ENCODE measurements at places on chromosomes 7 and 10.
A peak's percentile ranks its signal among the peaks of the same experiment; 100 is the strongest.

DNA sequence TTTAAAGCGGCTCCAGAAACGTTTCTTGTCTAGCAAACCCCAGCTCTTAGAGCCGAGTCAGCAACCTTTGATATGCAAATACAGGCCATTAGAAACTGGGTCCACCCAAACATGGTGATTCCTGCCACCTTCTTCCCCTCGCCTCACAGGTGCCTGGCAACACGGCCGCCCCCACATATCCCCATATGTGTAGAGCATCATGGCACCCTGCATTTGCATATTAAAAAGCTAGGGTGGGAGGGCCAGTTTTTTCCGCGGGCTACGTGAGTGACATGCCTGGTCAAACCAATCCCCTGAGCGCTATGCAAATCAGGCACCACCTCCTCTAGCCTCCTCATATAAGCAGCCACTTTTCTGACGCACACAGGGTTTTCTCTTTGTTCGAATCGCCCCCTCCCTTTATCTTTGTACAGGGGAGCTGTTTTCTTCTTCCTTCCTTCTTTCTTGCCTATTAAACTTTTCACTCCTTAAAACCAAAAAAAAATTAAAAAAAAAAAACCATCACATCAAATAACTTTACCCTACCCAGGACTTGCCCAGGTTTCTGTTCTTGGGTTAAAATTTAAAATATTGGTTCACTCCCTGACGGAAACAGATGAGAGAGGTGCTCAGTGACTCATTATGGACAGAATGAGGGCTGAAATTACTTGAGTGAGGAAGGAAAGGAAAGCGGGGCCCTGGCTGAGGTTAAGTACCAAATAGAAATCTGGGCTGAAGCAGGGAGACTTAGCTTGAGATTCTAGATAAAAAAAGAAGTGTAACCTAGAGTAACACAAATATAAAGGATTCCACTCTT, 59.8 kb downstream of the COA1 start:
- no peak for DNase-seq

DNA sequence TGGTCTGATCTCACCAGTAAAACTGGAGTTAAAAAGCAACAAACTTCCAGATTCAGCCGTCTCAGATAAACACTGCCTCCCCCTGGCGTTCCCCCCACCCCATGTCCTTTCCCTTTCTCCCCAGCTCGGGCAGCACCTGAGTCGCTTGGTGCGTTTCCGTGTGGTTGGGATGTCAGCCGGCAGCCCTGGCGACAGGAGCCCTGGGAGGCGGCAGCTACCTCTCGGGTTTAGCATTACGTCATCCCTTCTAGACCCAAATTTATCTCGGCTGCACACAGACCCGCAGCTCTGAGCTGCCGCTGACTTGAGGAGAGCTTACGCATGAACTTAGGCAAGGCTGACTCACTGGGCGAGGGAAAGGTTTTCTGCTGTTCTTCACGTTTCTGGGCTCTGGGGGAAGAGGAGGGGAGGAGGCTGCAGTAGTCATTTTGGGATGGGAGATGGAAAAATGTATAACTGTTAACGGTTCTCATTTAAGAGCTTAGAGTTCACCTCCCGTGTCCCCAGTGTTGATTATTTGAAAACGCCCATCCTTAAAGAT, 14.4 kb downstream of the MXI1 start:
- peak; percentile 80 for DNase-seq

DNA sequence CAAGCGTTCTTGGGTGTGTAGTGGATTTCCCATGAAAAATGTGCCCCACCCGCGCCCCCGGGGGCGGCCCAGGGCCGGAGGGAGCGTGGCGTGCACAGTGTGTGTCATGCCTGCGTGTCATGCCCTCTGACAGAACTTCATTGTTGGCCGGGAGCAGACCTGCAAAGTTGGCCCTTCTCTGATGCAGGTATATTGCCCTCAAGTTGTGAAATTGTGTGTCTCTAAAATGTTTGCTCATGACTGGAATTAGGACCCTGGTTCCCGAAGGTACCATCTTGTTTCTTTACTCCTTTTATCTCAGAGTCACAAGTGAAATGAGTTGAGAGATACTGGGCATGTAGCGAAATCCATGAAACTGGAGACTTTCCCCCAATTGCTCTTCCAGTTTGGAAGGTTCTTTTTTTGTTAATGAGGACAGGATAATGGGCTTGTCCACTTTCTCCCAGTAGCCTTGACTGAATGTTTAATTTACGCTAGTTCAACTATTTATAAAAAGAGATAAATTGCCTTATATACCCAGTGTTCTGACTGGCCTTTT, 26.2 kb downstream of the ADK start:
- DNase-seq, result peak; percentile 43

DNA sequence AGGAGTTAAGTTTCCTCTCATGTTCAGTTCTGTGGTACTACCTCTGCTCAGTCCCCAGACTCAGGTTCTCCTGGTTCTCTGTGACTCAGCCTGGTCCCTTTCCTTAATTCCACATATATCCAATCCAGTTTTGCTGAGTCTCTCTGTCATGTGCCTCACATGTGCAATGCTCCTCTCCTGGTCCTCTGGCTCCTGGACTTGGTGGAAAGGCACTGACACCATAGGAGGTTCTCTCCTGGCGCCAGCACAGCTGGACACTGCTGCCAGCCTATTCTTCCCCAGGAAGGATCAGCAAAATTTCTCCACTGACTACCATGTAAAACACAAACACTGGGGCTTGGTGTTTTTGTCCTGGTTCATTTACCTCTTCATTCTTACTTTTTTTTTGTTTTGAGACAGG, 27.8 kb downstream of the GLUD1 start:
- DNase-seq, result no peak

DNA sequence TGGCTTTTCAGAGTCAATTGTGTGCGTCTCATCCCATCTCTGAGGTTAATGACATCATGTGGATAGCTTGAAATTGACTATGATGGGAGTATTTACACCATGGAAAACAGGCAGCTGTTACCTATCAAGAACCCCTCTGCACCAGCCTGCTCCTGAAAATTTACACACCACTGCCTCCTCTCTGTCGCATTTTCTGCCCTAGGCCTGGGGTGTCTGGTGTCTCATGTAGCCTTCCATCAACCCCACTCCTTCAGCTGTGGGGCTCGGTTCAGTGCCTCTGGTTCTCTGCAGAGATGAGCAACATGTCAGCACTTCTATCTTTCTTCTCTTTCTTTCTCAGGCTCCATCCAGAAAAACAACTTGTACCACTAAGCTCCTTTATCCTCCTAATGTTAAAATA, 600.5 kb downstream of the TYW1 start:
- no peak for DNase-seq

GRCh38 chr10:51125518-51125917, 51.2 kb downstream of the PRKG1 start:
- no peak for DNase-seq

DNA sequence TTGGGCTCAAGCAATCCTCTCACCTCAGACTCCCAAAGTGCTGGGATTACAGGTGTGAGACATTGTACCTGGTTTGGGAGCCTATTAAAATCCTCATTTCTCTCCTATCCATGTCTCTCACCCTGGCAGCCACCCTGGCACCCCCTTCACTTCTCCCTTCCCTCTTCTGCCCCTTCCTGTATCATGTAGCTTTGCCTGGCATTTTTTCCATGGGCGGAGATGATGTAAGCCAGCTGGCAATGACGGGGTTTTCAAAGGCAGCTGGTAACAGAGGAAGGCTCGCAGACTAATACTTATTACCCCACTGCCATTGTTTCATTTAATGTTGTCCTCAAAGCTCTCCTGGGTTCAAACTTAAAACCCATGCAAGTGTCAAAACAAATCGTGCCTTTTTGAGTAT, 61.9 kb downstream of the RGS10 start:
- DNase-seq, result no peak

DNA sequence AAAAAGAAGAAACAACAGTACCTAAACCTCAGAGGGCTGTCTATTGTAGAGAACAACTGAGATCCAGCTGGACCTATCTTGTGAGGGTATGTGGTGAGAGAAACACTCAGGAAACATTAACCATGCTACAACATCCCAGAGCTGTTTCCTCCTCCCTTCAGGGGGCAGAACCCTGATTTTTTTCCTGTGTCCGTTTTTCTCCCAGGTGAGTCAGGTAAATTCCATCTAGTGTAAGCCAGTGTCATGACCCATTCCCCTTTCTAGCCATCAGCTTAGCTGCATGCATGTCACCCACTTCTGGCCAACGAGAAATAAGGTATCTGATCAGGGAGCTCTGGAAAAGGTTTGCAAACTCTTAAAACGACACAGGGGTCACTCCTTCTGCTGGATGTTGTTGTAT, 103.8 kb downstream of the DNMBP start:
- no peak for DNase-seq

DNA sequence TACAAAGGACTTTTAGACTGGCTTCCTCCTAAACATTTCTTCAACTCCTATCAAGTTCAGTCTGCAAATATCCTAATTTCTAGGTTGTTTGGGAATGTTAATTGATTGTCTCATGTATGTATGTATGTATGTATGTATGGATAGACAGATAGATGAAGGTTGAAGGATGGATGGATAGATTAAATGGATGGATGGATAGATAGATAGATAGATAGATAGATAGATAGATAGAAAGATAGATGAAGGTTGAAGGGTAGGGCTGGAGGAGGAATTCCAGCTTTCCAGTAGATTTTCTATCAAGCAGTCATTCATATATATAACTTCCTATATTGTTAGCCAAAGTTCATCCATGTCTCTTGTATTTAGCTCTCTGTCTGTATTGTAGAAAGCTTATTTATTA, 85.8 kb downstream of the KAT6B start:
- DNase-seq, result no peak
